ENCODE measurements at places on chromosomes 3 and 15.

GRCh38 chr15:91407269-91407889, 307.3 kb downstream of the SV2B start:
- no peak for DNase-seq

GRCh38 chr3:44418549-44418948, 58.9 kb downstream of the ZNF445 start:
- no peak for DNase-seq

- DNase-seq: no peak
These were observed 69.2 kb downstream of the FRMD5 start for GRCh38 chr15:44125879-44126278.

- DNase-seq: no peak
These were observed 245.2 kb upstream of the LYSMD4 start for GRCh38 chr15:99978426-99978825.

GRCh38 chr3:147915057-147915456, 505.9 kb downstream of the ZIC1 start:
- DNase-seq: no peak

DNA sequence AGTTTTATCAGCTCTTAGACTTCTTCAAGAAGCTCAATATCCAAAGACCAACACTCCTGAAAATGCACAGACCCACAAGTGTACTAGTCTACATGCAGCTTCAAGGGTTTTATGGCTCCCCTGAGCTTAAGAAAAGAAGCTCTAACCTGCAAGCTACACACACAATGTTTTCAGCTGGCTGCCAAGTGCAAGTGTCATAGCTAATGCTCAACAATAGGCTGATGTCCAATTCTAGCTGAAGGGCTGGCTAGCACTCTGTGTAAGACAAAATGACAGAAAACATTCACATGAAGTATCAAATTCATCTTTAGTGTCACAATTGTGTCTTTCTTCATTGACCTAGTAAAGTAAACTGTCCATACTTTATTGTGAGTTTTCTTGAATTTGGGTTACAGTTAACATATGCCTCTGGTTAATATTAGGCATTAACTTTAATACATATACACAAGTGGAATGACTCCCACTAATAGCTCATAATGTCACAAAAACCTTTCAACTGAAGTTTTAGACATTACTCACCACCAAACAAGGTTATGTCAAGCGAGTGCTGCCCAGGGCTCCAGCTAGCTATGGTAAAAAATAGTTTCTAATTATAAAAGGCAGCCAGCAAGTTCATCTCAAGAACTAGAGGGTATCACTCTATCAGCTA, 15.1 kb downstream of the ABI3BP start:
- no peak for DNase-seq

GRCh38 chr15:77706482-77707244, 74.0 kb upstream of the LINGO1 start:
- DNase-seq: no peak

GRCh38 chr3:1015826-1016225, 77.0 kb upstream of the CNTN6 start:
- no peak for DNase-seq

DNA sequence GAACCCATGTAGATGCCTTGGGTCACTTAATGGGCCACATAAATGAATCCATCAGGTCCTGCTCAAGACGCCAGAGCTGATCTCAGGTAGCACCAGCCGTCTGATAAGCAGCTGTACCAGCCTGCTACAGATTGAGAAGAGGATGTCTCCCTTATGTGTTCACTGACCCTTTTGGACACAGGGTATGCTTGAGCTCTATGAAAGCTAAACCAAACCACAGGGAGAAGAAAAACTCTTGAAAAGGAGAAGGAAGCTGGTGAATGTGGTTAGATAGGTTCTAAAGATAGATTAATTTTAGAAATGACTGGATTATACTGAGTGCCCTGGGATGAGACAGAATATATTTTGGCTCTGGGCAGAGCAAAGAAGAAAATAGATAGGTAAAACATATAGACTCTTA, 187.5 kb downstream of the SPATA16 start:
- DNase-seq: no peak

DNA sequence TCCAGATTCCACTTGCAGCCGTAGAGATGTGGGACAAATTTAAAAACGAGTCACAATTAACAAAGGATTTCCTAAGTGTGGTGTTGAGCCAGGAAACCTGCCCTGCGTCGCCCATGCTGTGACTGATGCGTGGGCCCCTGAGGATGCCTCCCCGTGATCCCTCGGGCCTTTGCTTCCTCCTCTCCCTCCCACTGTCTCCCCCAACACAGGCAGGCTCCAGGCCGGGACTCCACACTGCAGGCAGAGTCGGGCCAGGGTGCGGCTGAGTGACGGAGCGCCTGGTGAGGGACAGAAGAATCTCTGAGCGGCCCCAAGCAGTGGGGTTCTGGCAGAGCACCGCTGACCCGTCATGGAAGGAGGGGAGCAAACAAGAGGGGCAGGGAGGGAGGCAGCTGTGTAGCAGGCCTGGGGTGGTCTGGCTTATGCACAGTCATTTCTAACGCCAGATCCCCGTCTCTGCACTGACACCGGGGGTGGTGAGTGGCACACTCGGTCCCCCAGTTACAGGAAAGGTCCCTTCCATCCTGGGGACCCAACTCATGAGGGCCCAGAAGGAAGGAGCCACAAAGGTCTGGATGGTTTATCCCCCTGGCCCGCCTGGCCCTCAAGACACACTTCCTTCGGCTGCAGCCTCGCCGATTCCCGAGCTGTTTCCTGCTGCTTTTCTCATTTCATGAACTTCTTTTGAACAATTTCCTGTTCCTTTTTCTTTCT, 91.0 kb downstream of the XXYLT1 start:
- no peak for DNase-seq

- no peak for DNase-seq
These were observed 335.0 kb downstream of the MECOM start for GRCh38 chr3:169328471-169328870.
